ENCODE measurements at places on chromosomes 6 and 20. TPM values are rescaled to one million over a fixed set of nuclear protein-coding genes. Genes with fewer than 3 reads are reported as not detected.

Gene IL20RA
- total RNA-seq, result not detected

DNA sequence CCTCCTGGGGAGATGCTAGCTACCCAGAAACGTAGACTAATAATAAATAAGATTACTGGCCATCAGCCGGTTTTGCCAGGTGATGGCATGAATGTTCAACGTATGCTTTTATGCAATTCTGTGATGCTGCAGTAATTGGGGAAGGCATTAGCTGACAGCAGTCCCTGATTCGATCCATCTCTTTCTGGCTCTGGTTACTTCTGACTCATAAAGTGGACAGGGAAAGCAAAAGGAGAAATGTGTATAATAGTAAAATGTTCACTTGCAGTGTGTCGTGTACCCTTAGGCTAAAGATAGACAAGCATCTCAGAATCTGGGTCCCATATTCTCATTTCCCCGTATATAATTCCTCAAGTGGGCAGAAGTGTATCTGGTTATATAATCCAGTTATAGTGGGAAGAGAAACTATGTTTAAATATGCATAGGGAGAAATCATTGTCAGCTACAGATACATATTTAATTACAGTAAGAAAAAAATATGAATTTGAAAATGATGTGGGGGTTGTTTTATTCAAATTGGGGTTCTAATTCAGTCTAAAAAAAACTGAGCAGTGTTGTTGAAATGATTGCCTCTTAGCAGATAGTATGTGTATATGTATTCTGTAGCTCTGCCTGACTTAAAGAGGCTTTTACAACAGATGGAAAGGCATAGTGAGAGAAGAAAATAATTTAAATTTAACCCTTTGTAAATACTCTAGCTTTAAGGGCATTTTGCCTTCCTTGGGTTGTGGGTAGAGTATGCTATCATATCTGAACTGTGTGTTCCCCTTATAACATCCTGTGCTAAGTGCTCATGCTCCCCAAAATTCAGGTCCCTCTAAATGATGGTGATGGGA is 40.6 kb downstream of the DOK5 start:
- DNase-seq, result no peak

- no peak for DNase-seq
Measured at GRCh38 chr20:4193069-4193452, 177.7 kb upstream of the RNF24 start.

DNA sequence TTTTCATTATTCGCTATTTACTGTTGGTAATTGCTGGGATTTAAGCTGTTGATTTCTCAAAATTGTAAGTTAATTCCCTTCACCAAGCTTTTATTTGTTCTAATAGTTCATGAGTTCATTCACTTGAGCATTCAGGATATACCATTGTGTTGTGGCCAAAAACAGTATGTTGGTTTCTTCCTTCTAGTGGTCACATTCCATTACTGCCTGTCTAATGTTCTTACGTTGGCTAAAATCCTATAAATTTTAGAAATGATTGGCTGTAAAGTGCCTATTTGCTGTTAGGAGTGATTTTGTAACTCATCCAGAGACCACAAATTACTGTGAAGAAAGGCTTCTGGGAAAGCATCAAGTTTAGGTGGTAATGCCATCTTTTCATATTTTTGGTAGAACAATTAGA is 76.3 kb downstream of the FARS2 start:
- DNase-seq, result no peak

DNA sequence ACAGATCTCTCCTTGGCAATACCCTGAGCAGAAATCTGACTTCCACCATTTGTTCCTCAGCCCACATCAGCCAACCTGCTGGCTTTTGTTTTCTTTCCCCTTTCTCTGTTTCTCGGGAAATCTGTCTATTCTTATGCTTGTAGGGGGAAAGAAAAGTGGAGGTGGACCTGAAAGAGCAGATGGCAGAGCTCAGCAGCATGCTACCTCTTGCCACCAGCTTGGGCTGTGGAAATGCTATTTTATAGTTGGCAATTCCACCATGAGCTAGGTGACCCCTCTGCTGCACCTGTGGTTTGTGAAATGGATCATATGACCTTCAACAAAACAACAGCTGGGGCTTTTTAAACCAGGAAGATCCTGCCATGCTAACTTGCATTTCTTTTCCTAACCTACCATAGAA is 6.8 kb upstream of the SPATS1 start:
- DNase-seq, result no peak

Gene RSPH4A
- 0.23 TPM for total RNA-seq

- no peak for DNase-seq
Measured at GRCh38 chr20:21089391-21089790, 16.8 kb downstream of the LINC00237 start.

DNA sequence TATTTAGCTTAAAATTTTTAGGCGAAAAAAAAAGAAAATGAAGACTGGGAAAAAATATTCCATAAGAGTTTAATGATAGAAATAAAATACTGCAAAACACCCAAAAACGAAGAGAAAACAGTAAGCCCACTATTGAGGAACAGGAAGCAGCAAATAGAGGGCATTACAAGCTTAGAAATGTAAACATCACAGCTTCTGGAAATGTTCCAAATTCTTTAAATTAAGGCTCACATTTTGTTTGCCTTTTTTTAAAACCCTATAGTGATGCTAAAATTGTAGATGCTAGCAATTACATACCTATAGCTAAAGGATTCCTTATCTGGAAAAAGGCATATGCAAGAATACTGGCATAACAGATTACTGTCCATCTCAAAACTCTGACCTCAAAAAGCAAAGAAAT is 248.6 kb downstream of the KHDRBS2 start:
- no peak for DNase-seq

- DNase-seq, result no peak
Measured at GRCh38 chr20:63891061-63892002, 3.6 kb upstream of the DNAJC5 start.

DNA sequence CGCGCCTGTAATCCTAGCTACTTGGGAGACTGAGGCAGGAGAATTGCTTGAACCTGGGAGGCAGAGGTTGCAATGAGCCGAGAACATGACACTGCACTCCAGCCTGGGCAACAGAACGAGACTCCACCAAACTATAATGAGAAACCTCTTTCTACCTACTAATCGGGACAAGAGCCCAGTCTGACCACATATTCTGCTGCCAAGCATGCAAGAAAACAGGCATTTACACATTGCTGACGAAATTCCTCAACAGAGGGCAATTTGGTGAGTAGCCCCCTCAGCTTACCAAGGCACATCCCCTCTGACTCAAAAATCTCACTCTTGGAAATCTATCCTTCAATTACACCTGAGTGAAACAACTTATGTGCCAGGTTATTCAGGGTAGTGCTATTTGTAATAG is 81.2 kb downstream of the SLC23A2 start:
- no peak for DNase-seq

DNA sequence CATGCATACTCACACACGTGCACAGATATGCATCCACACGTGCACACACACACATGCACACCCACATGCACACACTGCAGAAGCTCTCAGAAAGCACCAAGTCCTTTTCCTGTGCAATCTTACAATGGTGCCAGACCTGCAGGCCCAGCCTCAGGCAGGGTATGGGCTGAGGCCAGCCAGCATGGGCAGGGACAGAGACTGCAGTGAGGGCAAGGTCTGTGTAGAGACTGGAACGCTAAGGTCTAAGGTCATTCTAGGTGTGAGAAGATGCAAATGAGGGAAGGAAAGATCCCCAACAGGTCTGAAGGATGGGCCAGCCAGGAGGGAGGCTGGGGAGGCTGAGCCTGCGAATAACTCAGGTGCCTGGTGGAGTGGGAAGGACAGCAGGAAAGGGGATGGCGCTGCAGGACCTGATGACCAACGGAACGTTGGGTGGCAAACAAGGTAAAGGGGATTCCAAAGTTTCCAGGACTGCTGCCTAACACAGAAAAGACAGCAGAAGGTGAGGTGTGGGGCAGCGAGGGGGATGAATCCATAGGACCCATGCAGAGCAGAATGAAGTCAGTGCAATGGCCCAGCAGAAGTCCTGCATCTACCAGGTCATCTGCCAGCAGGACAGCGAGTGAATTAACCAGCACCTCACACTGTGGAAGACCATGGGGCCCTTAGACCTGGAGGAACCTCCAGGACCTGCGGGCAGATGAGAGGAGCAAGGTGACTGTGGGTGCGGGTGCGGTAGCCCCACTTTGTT is 67.0 kb downstream of the ABHD12 start:
- DNase-seq, result no peak

- DNase-seq, result no peak
Measured at GRCh38 chr6:105482921-105483320, 80.0 kb upstream of the PREP start.

DNA sequence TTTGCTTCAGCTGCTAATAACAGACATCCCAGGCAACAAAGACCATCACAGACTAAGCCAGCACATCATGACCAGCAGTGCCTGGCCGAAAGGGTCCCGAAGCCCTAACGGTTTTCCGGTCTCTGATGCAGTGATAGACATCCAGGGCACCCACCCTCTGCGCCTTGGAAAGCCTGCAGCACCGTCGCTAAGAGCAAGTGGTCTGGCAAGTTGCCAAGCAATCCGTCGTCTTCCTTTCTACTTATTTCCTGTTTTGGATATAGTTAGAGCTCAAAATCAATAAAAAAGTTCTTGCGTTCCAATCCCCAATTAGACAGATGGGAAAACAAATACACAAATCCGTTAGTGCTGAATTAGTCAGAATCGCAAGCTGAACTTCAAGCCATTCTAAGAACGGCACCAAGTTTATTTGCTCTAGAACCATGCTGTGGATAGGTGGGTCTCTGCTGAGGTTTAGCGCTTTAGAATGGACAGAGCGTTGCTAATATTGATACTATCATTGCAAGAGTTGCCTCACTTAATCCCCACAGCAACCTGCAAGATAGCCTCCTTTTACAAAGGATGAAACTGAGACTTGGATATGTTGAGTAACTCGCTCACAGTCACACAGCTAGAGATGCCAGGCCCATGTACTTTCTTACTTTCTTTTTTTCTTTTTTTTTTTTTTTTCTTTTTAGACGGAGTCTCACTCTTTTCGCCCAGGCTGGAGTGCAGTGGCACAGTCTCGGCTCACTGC is 163.3 kb upstream of the SNX9 start:
- no peak for DNase-seq

Gene PAX1
- not detected for total RNA-seq

Gene TSPO2
- total RNA-seq, result not detected

- peak; percentile 23 for DNase-seq
Measured at GRCh38 chr20:44326391-44327159, 10.3 kb upstream of the R3HDML start.
